ENCODE measurements at places on chromosomes 7 and 10. TPM values are rescaled to one million over a fixed set of nuclear protein-coding genes. Genes with fewer than 3 reads are reported as not detected.

The MNX1 gene
- 2.1 TPM for total RNA-seq

The OR2A12 gene
- total RNA-seq: not detected

The INPP5F gene
- total RNA-seq: 12.4 TPM

The CCZ1B gene
- total RNA-seq: 64.3 TPM

The SPDYE18 gene
- total RNA-seq: 0.23 TPM

The SGMS1 gene
- 40.2 TPM for total RNA-seq

The FAM180A gene
- not detected for total RNA-seq

The LRRD1 gene
- total RNA-seq: not detected

The ADAM8 gene
- total RNA-seq: 26.0 TPM

GRCh38 chr7:112009081-112009480 is 197.1 kb downstream of the DOCK4 start:
- peak; percentile 15 for DNase-seq

DNA sequence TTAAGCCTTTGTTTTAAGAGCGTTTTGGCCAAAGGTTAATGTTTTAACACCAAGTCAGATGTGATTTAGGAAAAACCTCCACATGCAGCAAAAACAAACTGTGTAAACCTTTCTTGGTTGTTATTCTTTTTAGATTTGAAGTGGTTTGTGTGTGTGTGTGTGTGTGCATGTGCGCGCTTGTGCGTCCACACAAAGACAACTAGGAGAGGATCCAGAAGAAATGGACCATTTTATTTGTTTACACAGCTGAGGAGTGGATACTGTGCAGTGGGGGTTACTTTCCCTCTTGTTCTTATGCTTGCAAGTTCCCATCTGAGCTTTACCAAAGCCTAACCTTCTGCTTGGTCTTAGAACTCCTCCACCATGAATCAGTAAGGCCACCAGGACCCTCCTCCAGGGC is 20.0 kb downstream of the TCF7L2 start:
- no peak for DNase-seq

DNA sequence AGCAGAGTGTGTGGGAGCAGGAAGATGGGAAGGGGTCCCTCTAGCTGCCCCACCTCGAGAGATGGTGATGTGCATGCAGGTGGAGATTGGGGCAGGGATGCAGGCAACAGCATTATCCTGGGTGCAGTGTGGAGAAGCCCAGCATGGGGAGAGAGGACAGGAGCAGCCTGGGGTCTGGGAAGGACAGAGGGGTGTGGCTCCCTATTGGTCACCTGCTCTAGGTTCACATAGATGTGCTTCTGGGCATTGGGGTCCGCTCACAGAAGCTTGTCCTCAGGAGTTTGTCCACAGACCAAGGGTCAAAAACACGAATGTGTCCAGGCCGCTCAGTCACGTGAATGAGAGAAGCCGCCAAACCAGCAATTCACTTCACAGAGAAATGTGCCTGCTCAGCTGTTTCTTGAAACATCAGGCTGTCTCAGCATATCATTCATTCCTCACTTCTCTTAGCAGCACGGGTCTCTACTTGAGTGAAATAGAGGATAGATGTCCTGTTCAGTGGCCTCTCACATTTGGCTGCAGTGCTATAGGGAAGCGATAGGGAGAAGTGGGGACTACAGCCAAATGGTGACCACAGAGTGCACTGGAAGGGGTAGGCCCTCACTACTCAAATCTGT is 11.5 kb upstream of the SLC29A3 start:
- no peak for DNase-seq

GRCh38 chr10:5775685-5776084 is 37.5 kb downstream of the GDI2 start:
- DNase-seq: no peak

DNA sequence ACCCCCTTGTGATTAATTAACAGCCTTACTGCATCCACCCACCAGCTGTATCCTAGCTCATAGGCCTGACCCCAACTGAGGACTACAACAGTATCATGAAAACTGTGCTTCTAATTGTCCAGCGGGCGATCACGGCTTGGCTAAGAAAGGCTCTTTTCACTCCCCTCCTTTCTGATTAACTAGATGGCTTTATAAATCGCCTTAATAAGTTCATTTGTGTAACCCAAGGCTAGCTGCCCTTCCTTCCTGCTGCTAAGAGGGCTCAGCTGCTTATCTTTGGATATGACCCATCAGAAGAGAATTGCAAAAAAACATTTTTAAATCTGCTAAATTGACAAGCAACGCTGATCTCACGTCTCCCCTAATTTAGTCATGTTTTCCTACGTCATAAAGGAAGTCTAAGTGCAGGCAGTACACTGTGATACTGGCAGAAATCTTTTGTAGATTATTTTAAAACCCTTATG is 163.0 kb upstream of the LAMB4 start:
- DNase-seq: no peak

DNA sequence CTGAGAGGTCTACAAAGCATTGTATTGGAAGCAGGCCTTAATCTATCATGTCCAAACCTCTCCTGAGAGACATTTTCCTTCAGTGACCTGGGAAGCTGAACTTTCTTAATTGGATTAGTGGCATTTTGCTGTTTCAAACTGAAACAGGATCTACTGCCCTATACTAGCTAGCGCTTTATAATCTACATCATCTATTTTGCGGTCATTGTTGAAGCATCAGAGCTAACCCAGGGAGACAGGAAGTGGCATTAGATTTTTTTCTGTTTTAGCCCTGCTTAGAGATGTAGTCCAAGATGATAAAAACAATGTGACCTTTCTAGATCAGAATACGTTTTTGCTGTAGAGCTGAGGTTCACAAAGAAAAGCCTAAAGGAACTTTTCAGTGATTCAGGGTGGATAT is 147.4 kb upstream of the AGR3 start:
- no peak for DNase-seq

DNA sequence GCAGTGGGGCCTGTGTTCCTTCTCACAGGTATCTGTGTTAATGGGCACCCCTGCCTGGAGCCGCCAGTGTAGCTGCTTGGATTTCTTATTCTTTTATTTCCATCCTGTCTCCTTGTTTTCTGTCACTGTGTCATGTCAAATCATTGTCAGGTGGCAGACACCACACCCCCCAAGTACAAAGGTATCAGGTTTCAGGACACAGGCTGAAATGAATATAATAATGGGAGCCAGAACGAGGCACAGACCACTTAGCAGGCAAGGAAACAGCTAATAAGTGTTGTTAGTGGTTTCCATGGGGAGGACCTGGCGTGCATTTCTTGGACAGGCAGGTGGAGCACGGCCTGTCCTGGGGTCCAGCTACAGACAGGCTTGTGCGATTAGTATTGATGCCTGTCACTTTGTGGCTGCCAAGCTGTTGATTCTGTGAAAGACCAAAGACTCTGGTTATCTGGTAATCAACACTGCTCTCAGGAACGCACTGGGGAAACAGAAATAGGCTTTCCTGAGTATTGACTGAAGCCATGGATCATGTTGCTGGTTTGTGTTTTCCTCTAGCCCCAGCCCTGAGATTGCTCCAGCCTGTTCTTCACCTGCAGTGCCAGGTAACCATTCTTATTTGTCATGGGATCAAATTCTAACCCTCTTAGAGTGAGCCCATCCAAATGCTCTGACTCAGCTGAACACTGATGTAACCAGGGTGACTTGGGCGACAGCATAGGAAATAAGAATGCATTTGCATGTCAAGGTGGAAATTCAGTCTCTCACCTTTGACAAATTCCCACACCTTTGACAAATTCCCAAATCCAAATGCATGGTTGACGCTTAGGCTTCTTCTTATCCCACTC is 1002.0 kb downstream of the LRMDA start:
- no peak for DNase-seq

- no peak for DNase-seq
Observed at GRCh38 chr10:85671530-85671929, 695.1 kb downstream of the GRID1 start.

DNA sequence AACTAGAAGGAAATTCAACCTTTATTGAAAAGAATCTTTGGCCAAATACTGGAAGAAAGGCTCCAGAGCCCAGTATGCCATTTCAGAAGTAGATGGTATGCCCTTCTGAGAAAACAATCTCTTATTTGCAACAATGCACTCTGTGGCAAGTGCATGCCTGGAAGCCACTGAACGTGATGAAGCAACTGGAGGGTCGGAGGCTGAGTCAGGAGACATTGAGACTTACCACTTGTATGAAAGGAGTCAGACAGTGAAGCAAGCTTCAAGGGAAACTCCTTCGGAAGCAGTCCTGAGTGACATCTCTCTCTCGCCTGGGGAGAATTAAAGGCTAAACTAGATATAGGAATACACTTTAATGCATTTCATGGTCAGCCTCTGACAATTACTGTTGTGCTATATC is 353.7 kb downstream of the NRG3 start:
- DNase-seq: peak; percentile 36

DNA sequence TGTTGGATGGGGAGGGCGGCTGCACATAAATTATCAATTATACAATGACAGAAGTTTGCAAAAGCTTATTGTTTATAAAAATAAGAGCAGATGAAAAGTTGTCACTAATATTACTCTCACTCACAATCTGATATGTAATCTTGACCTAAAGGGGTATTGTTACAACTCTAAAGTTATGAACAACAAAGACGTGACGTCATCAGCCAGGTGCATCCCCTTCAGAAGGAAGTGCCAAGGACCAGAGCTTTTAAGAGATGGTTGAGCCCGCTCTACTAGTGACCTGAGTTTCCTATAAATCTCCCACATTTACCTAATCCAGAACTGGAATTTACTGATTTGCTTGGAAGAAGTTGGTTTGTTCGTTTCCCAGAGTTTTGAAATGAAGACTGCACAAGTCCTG is 247.7 kb upstream of the MGMT start:
- DNase-seq: no peak

- DNase-seq: no peak
Observed at GRCh38 chr7:156143683-156144082, 331.4 kb upstream of the SHH start.

GRCh38 chr7:63044721-63045120 is 953.9 kb upstream of the ZNF722 start:
- no peak for DNase-seq

All from epithelial cell of proximal tubule (primary cell).